ENCODE measurements at places on chromosomes 5 and 9. TPM values are rescaled to one million over a fixed set of nuclear protein-coding genes. Genes with fewer than 3 reads are reported as not detected.

The IFNB1 gene
- not detected for total RNA-seq

The CDC20B gene
- total RNA-seq: 0.23 TPM

The PCDHB3 gene
- 0.23 TPM for total RNA-seq

The GRM6 gene
- total RNA-seq: not detected

The OBP2B gene
- total RNA-seq: not detected

The SH3GL2 gene
- total RNA-seq: 3.6 TPM

The RNF180 gene
- total RNA-seq: 4.7 TPM

The PCDHB15 gene
- 1.7 TPM for total RNA-seq

The ECSCR gene
- 345 TPM for total RNA-seq

The SEMA6A gene
- total RNA-seq: 9.3 TPM

The MARCOL gene
- not detected for total RNA-seq

The OCLN gene
- total RNA-seq: 7.4 TPM

The MCC gene
- total RNA-seq: 30.2 TPM

The SEMA5A gene
- total RNA-seq: 5.4 TPM

The GALT gene
- total RNA-seq: 29.9 TPM
